HEK293T (cell line): ENCODE measurements at places on chromosomes 3 and 15.

GRCh38 chr3:3089017-3089416 is 21.2 kb downstream of the IL5RA start:
- no peak for DNase-seq

DNA sequence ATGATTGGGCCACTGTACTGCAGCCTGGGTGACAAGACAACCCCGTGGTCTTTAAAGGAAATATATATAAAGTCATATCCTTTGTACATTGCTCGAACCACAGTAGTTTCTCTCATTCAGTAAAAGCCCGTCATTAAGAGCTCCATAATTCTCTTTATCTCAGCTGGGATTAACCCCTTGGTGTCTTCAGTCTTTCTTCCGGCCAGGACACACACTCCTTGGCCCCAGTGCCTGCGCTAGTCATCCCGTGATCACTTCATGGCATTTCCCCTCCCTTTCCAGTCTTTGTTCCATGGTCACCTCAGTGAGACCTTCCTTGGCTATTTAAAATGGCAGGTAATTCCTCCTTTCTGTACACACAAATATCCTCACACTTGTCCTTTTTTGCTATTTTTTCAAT is 3.3 kb downstream of the RPL35A start:
- no peak for DNase-seq

DNA sequence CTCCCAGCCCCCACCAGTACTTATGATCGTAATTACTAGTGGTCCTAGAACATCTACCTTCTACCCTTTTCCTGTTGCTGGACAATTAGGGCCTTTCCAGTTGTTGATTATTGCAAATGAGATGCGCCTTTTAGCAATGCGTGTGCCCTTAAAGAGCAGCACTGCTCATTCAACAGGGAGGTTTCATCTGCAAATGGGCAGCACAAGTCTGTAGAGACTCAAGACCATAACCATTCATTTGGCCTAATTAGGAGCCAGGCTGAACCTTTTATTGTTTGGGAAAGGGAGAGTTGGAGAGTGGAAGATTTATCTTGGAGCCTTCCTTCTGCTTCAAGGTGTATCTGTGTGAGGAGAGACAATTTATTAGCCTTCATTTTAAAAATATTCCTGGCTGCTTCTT is 42.3 kb downstream of the BOC start:
- DNase-seq = no peak

- DNase-seq = no peak
Observed at GRCh38 chr3:162677475-162677874, 1180.9 kb downstream of the OTOL1 start.

DNA sequence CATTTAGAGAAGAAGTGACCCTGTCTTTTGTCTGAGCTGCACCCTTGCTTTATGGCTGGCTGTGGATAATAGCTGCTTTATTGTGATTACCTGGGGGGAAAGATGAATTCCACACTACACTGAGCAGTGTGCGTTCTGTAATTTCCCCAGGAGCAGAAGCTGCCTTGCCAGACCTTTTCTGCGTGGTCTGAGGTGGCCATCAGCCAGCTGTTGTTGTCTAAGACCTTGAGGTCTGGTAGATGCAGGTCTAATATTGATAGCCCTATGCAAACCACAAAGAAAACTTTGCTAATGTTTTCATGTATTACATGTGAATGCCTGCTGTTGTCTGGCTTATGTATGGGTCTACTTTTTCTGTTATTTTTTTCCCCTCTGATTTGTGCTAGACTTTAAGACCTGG is 144.6 kb downstream of the THSD4 start:
- no peak for DNase-seq

- no peak for DNase-seq
Observed at GRCh38 chr15:68346979-68347378, 69.4 kb downstream of the FEM1B start.

- DNase-seq = no peak
Observed at GRCh38 chr15:89144491-89144890, 56.2 kb downstream of the ABHD2 start.

DNA sequence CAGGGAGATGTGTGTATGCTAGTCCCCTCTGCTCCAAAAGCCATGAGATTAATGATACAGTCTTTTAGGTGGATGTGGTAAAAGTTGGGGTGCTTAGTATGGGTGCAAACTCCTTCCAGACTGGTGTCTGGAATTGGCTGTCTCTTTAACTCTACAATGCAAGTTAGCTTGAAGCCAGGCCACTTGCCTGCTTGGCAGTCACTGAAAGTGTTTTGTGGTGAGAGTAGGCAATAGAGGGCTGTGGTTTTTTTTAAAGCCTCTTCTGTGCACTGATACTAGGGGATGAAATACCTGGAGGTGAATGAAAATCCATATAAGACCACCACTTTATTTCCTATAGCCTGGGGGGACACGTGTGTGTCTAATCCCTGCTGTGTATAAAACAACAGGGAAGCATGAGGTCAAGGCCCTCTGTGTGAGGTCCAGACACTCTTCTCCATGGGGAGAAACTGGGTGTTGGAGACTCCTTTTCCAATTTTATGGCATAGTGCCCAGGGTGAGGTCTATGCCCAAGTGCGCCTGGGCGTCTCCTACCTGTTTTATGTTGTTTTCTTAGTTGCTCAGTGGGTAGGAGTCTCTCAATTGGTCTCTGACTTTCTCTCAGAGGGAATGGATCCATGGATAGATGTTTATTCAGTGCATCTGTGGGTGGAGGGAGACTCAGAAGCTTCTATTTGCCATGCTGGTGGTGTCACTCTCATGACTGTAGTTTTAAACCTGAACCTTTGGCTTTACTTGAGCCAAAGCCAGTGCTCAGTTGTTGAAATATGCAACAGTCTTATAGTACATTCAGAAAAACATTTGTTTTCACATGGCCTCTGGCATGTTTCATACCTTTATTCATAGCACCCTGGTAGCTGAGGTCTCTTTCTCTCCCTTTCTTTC is 327.8 kb upstream of the ATP11B start:
- DNase-seq = no peak

- DNase-seq = peak; percentile 14
Observed at GRCh38 chr3:59052803-59053411, 3.1 kb upstream of the CFAP20DC start.

- no peak for DNase-seq
Observed at GRCh38 chr3:158086776-158087175, 19.4 kb downstream of the SHOX2 start.

GRCh38 chr3:189122526-189123205 is 49.1 kb upstream of the TPRG1 start:
- DNase-seq = no peak

GRCh38 chr15:76815421-76815820 is 89.7 kb downstream of the SCAPER start:
- DNase-seq = no peak

- no peak for DNase-seq
Observed at GRCh38 chr3:43161684-43162229, 55.9 kb upstream of the POMGNT2 start.

DNA sequence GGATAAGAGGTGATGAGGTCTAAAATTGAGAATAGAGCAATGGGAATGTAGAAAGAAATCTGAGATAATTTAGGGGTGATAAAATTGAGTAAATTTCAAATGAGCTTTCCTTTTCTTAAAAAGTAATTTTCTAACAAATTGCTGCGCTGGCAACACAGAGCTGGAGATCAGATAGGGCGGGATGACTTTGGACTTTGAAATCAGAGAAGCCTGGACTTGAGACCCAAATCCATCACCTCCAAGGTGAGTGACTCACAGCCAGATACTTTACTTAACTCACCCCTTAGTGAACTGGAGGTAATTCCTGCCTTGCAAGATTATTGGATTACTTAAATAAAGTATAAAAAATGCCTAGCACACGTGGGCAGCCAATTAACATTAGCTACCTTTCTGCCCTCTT is 80.8 kb downstream of the P2RY1 start:
- no peak for DNase-seq

GRCh38 chr3:74423867-74424266 is 190.6 kb downstream of the CNTN3 start:
- no peak for DNase-seq
